ENCODE measurements at places on chromosomes 13 and 19.

- no peak for DNase-seq
Observed at GRCh38 chr13:25836574-25837336, 215.1 kb downstream of the SHISA2 start.

DNA sequence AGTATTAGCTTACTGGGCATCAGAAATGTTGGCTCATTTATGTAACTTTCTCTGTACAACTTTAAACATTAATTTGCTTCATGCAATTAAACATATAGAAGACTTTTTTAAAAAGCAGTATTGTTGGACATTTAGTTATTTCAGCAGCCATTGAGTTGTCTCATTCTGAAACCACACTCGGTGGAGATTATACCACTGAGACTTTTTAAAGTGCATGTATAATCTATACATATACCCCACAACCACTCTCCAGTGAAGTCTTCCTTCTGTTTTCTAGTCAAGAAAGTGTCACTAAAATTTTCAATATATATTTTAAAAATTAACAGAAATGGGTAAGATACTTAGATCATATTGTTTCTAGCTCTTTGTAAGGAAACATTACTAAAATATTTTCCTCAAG is 15.5 kb downstream of the SETDB2 start:
- DNase-seq = no peak

GRCh38 chr13:110524541-110525257 is 36.8 kb downstream of the RAB20 start:
- DNase-seq = peak; percentile 82

- no peak for DNase-seq
Observed at GRCh38 chr13:59641817-59642216, 521.9 kb downstream of the DIAPH3 start.

DNA sequence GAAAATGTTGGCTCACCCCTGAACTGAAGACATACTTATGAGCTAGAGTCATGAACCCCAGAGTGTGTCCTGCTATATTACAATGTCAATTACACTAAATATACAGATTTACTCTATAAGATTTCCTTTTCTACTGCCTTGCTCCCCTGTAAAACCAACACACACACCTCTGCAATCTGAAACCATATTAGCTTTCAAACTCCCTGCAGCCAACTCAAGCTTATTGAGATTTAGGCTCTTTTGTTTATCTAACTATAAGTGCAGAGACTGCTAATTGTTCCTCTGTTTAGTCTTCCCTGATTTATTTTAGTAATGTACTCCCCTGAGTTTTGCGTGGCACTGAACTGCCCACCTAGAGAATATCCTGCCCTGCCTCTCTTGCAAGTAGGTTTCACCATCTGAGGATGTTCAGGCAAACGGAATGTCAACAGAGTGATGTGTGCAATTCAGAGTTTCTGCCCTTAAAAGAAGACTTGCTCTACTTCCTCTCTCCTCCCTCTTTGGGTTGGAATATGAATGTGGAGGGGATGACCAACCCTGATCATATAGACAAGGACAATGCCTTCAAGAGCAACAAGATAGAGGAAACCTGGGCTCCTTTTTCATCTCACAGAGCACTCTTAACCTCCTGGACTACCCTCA is 22.3 kb downstream of the FAM216B start:
- DNase-seq = no peak

DNA sequence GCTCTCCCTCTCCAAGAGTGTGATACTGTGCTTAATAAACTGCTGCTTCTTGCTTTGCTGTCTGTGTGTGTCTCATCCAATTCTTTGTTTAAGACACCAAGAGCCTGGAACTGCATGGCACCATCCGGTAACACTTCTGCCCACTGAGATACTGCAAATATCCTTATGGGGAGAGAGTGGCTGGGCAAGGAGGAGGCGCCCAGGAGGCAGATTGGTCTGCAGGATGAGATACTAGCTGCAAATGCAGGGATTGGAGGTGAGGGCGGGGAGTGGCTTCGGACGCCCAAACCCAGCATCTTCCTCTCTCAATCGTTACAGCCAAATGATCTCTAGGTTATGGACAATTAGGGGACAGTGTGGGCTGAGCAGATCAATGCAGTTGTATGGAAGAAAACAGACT is 1.7 kb upstream of the SIGLEC7 start:
- DNase-seq = no peak

DNA sequence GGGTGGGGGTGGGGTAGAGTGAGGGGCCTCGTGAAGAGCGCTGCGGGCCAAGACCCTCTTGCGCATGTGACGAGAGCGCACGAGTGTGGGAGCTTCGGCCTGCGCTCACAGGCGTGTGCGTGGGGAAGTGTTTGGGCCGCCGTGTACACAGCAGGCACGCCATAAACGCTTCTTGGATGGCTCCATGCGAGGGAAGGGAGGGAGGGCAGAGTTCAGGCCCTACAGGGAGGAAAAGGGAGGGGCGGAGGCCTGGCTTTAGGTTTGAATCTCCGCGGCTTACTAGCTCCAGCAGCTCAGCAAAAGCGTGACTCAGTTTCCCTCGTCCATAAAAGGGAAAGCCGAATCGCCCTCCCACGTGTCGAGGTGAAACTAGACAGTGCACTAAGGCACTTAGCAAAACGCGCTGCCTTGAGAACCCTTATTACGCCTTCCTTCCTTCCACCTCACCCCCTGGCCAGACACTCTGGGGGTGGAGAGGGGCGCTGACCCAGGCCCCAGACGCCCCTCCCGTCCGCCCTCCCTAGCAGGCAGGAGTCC is 12.5 kb downstream of the GADD45B start:
- no peak for DNase-seq

DNA sequence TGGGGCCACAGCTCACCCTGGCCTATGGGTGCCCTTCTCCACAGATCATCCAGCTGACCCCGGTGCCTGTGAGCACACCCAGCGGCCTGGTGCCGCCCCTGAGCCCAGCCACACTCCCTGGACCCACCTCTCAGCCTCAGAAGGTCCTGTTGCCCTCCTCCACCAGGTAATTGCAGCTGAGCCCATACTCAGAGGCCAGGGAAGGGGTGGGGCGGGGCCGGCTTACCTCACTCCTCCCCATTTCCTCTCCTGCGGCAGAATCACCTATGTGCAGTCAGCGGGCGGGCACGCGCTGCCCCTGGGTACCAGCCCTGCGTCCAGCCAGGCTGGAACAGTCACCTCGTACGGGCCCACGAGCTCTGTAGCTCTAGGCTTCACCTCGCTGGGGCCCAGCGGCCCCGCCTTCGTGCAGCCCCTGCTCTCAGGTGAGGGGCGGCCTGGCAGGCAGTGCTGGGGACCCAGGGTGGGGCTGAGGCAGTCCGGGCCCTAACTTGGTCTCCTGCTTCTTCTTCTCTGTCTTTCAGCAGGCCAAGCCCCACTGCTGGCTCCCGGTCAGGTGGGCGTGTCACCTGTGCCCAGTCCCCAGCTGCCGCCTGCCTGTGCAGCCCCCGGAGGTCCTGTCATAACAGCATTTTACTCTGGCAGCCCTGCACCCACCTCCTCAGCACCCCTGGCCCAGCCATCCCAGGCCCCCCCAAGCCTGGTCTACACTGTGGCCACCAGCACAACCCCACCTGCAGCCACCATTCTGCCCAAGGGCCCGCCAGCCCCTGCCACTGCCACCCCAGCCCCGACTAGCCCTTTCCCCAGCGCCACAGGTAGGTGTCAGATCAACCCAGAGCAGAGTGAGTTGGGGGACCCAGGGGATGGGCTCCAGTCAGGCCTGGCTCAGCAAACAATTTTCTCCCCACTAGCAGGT is 9.6 kb upstream of the PRR19 start:
- no peak for DNase-seq

DNA sequence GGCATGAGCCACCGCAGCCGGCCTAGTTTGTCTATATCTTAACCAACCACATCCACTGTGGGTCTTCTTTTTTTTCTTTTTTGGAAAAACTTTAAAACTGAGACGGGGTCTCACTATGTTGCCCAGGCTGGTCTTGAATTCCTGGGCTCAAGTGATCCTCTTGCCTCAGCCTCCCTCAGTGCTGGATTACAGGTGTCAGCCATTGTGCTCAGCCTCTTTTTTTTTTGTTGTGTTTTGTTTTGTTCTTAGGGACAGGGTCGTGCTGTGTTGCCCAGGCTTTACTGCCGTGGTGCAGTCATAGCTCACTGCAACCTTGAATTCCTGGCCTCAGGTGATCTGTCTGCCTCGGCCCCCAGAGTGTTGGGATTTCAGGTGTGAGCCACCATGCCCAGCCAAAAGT is 7.4 kb downstream of the SNRNP70 start:
- DNase-seq = no peak

- no peak for DNase-seq
Observed at GRCh38 chr19:900302-901111, 7.2 kb downstream of the RNU6-9 start.

DNA sequence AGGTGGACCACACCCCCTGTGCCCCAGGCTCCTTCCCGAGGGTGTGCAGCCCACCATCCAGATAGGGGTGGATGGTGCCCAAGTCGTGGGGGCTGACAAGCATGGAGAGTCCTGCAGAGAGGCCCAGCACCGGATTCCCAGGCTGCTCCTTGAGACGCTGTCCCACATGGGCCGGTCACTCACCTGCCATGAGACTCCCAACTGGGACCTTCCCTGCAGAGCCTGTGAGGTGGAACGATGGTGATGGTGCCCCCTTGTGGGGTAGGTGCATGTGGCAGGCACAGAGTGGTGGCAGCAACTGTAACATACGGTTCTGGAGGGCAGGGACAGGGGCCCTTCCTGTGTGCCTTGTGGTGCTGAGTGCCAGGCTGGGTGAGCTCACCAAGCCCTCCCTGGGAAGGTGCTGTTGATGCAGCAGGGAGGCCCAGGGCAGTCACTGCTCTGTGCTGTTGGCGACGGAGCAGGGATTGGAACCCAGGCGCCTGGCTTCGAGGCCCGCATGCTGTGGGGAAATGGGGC is 33.1 kb downstream of the PPP1R37 start:
- DNase-seq = peak; percentile 82

GRCh38 chr13:20969182-20969581 is 66.6 kb upstream of the XPO4 start:
- no peak for DNase-seq

- peak; percentile 49 for DNase-seq
Observed at GRCh38 chr19:54352041-54352440, 12.7 kb downstream of the LAIR1 start.

DNA sequence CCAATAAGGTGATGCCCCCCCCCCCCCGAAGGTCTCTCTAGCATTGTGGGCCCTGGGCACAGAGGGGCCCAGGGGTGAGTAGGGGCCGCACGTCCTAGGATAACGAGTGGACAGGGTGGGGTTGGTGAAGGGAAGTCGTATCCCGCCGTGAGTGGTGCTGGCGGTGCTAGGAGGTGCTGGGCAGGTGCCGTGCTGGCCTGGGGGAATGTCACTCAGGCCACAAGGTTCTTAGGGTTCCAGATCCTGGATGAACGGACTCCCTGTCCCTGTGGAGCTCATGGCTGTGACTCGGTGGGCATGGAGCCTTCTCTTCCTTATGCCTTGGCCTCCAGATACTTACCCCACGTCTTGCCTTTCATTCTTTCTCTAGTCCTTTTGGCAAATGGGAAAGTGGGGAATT is 157.4 kb upstream of the SOX1 start:
- no peak for DNase-seq

GRCh38 chr19:48629599-48630295 is 7.4 kb downstream of the DBP start:
- DNase-seq = peak; percentile 75

GRCh38 chr19:39171479-39172465 is 25.0 kb upstream of the NCCRP1 start:
- DNase-seq = no peak

DNA sequence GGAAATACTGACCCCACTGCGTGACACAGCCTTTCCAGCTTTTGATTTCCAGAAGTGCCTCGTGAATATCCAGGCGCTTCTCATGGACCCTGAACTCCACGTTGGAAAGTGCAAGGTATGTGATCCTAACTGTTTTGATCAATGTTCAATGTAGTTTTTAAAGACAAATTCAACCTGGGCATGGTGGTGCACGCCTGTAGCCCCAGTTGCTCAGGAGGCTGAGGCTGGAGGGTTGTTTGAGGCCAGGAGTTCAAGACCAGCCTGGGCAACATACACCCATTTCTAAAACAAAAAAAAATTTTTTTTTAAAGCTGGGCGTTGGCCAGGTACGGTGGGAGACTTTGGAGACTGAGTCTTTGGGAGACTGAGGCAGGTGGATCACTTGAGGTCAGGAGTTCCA is 31.3 kb downstream of the CATSPERD start:
- DNase-seq = no peak

GRCh38 chr13:20702530-20702914 is 977 bp upstream of the IL17D start:
- no peak for DNase-seq

GRCh38 chr19:7859831-7860713 is 14.1 kb downstream of the PRR36 start:
- DNase-seq = no peak

DNA sequence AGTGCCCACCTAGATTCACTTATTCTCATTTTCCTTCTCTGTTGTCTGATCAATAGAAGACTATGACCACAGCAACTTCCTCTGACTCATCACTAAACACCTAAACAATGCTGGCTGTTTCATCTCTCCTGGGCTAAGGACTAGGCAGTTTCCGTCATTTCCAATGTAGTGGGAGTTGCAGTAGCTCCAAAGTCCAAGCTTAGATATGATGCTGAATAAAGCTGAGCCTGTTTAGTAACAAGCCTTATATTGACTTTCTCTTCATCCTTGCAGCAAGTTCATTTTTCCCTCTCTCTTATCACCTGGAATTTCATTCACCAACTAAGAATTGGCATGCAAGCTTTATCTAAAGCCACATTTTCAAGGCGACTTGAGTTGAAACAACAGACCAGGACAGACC is 53.5 kb upstream of the PCDH9 start:
- no peak for DNase-seq

GRCh38 chr13:76745261-76746200 is 140.7 kb downstream of the KCTD12 start:
- DNase-seq = no peak

- no peak for DNase-seq
Observed at GRCh38 chr19:57642396-57643046, 9.6 kb downstream of the ZNF211 start.

GRCh38 chr13:29428310-29429181 is 166.9 kb downstream of the SLC7A1 start:
- DNase-seq = no peak

DNA sequence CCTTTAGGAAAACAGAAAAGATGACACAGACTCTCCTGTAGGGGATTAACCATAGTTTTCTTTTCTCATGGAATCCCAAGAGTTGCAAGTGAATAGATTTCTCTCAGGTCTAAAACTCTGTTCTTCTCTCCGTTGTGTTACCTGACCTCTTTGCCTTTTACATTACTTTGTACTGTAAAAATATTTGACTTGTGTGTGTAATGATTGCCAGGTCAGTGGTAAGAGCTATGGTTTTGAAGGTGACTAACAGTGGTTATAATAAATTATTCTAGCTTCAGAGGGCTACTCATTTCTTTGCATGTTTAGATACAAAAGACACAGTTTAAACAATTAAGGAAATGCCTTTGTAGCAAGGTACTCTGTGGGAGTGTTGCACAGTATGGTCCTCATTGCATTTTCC is 23.0 kb upstream of the PSG2 start:
- no peak for DNase-seq
